ENCODE measurements at places on chromosomes 5 and 9.

DNA sequence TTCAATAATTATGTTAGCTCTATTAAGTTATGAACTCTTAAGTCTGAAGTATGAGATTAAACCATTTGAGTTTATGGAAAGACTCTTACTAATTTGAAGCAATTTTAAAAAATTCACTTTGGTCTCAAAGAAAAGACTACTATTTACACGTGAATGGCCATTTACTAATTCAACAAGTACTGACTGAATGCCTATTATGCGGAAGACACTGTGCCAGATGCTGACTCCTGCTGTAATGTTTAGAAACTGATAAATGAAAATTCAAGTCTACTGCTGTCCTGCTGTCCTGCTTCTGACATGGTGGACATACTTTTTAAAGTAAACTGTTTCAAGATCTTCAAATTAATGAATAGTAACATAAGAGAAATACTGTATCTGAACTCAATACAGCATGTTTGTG, 116.2 kb downstream of the MPDZ start:
- no peak for DNase-seq

- DNase-seq: no peak
Observed at GRCh38 chr5:95662946-95663345, 16.4 kb downstream of the RFESD start.

DNA sequence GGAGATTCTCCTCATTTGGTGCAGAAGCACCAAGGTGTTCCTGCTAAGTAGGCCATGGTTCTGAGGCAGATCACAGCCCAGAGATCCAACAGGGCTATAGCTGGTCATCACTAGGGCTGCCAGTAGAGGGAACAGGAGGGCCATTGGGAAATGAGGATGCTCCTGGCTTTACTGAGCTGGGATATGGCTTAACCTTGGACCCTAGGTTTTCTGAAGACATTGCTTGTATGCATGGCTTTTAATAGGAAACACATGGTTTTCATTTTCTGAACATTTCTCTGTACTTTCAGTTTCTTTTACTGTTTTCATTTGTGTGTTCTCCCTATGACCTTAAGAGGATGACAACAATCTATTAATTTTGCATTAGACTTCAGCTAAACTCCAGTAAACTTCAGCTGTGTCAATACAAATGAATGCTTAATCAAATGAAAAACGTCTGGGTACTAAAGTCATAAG, at the start of gene IFNW1:
Gene IFNW1 (minus strand): TSS at position 406 of the 456 bp plus-strand sequence. CDS start 262 bp downstream, at position 144.
- DNase-seq: no peak

GRCh38 chr9:110746211-110746930, 77.8 kb downstream of the MUSK start:
- no peak for DNase-seq

- DNase-seq: no peak
Observed at GRCh38 chr5:126513703-126514102, 81.3 kb downstream of the ALDH7A1 start.

- no peak for DNase-seq
Observed at GRCh38 chr9:130536701-130537107, 42.7 kb upstream of the FUBP3 start.

GRCh38 chr5:56512313-56512996, 279.3 kb upstream of the ANKRD55 start:
- no peak for DNase-seq

DNA sequence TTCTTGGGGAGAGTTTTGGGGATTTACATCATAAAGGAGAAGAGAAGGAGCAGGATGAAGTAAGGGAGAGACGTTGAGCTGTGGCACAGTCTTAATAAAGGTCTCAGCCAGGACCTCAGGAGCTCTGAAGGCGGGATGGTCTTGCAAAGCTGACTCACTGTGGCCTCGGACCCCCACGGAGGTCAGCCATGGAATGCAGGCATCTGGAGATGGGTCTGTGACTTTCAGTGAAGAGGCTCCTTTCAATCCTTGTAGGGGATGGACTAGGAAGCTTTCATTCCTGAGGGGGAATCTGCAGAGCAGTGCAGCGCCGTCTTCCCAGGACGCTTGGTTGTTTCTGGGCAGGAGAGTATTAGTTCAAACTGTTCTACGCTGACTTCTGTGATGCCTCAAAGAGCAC, 65.7 kb upstream of the BASP1 start:
- no peak for DNase-seq

DNA sequence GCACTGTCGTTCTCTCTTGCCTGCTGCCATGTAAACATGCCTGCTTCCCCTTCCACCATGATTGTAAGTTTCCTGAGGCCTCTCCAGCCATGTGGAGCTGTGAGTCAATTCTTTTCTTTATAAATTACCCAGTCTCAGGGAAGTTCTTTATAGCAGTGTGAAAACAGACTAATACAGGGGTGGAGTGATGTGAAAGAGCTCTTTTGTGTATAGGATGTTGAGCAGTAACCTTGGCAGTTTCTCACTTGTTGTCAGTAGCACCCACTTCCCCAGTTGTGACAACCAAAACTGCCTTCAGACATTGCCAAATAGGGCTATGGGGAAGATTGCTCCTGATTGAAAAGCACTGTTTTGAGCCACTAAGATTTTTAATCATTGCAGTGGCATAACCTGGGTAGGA, 552.2 kb upstream of the ZNF462 start:
- DNase-seq: no peak

GRCh38 chr5:6812800-6813731, 99.8 kb downstream of the TENT4A start:
- no peak for DNase-seq

- DNase-seq: no peak
Observed at GRCh38 chr5:6591671-6592288, 41.1 kb downstream of the NSUN2 start.

- no peak for DNase-seq
Observed at GRCh38 chr5:139731281-139731680, 64.3 kb upstream of the PSD2 start.

GRCh38 chr9:18143073-18143745, 330.7 kb upstream of the ADAMTSL1 start:
- no peak for DNase-seq

DNA sequence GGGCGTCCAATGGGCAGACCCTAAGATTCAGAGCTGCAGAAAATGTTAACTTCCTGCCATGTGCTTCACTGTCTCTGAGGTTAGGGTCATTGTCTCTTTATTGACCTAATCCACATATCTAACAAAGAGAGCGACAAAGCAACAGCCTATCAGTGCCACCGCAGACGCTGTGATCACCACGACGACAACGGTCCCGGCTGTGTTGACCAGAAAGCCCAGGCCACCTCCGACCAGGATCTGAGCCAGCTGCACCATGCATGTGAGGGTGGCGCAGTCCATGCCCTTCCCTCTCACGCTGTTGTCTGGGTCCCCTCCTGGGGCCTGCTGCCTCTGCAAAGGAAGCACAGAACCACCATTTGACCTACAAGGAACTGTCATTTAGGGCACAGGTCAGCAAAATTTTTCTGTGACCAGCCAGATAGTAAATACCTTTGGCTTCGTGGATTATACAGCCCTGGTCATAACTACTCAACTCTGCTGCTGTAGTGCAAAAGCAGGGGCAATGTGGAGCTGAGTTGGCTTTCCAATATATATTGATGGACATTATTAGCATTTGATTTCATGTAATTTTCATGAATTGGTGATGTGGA, 8.5 kb downstream of the RXFP3 start:
- DNase-seq: no peak

DNA sequence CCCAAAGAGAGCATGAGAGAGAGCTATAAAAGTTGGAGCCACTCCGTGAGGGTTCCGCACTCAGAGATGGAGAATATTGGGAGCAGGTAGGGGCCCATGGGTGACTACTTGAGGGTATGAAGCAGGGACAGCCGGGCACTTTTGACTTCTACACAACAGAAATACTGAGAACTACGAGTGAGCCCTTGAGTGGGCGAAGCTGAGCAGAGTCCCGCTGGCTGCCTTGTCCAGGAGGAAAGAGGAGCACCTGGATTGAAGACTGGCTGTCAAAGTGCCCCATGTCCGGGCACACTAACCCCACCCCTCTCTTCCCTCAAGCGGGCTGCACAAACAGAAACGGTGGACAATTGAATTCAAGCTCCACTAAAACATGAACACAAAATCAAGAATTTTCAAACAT, 33.6 kb downstream of the FYB1 start:
- no peak for DNase-seq

GRCh38 chr5:32261198-32261597, 51.5 kb downstream of the MTMR12 start:
- no peak for DNase-seq

DNA sequence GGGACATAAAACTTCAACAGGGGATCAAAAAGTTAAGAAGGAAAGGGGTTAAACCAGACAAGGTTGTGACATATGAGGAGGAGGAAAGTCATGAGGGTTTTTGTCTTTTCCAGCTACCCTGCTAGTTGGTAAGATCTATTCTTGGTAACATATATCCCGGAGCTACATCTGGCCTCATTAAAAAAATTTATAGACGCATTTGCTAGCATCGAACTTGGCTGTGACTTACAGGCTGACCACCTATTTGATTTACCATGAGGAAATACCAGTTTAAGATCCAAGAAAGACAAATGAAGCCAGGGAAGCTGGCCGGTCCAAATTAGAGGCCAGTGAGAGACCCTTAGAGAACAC, 87.6 kb upstream of the NIPAL4 start:
- DNase-seq: no peak

- no peak for DNase-seq
Observed at GRCh38 chr9:80410106-80410505, 838.3 kb downstream of the TLE4 start.

- no peak for DNase-seq
Observed at GRCh38 chr5:44952376-44952775, 143.6 kb downstream of the MRPS30 start.

DNA sequence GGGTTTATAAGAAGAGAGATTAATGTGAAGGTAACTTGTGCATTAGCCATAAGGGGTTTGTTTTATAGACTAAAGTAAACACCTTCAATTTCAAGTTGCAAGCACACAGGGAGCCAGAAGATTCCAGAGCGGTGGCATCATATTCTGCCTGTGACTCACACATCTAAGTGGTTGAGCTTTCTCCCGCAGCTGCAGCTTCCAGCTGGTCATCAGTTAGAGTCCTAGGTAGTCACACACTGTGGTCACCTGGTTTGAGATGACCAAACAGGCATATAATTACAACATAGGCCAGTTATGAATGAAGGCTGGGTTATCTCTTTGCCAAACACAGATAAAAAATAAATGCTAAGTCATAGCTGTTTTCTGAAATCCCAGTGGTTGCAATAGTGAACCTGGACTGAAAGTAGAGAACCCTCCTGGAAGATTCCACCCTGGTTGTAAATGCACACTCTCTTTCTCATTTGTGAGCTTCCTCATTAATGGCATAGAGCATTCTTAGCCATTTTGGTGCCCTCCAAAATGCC, 171.3 kb downstream of the GDNF start:
- DNase-seq: no peak

DNA sequence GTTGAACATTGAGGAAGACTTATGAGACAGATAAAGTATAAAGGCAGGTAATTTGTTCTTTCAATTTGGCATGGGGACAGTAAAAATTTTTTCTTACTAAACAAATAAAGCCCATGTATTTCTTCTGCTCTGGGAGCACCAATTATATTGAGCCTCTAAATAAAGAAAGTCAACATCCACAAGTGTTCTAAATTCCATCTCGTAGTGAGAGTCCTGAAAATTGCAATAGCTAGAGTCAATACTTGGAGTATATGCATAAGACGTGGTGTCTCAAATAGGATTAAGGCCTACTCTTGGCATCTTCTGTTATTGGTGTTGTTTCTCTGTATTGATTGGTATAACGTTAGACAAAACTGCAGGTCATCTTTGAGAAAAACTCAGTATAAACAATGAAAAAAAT, 120.5 kb upstream of the CDKN2B start:
- DNase-seq: no peak

- DNase-seq: no peak
Observed at GRCh38 chr9:23643656-23644258, 182.3 kb downstream of the ELAVL2 start.

- no peak for DNase-seq
Observed at GRCh38 chr9:110088099-110088498, 119.9 kb downstream of the C9orf152 start.

GRCh38 chr5:160792732-160793529, 59.1 kb downstream of the ATP10B start:
- no peak for DNase-seq

DNA sequence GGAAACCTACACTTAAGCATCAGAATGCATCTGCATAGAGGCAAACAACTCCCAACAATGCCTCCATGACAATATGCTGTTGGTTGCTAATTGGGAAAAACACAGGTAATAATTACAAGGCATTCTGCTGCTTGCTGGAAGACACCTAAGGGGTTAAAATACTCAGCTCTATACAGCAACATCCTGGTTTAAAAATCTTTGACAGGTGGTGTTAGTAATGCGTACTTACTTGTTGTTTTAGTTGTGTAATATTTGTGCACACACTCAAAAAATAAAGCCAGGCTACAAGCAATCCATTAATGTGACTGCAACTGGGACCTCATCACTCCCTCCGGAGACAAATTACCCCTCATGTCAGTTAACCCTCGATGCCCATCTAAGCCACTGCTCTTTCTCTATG, 126.3 kb upstream of the ELL2 start:
- DNase-seq: no peak

- no peak for DNase-seq
Observed at GRCh38 chr5:67855523-67855922, 360.0 kb upstream of the PIK3R1 start.

- no peak for DNase-seq
Observed at GRCh38 chr5:34790069-34790468, 48.9 kb upstream of the TTC23L start.

GRCh38 chr5:33772380-33772897, 119.4 kb downstream of the ADAMTS12 start:
- DNase-seq: no peak

All from CD8-positive, alpha-beta T cell (primary cell).